EH (cell line): ENCODE measurements at places on chromosomes 1 and 21.

DNA sequence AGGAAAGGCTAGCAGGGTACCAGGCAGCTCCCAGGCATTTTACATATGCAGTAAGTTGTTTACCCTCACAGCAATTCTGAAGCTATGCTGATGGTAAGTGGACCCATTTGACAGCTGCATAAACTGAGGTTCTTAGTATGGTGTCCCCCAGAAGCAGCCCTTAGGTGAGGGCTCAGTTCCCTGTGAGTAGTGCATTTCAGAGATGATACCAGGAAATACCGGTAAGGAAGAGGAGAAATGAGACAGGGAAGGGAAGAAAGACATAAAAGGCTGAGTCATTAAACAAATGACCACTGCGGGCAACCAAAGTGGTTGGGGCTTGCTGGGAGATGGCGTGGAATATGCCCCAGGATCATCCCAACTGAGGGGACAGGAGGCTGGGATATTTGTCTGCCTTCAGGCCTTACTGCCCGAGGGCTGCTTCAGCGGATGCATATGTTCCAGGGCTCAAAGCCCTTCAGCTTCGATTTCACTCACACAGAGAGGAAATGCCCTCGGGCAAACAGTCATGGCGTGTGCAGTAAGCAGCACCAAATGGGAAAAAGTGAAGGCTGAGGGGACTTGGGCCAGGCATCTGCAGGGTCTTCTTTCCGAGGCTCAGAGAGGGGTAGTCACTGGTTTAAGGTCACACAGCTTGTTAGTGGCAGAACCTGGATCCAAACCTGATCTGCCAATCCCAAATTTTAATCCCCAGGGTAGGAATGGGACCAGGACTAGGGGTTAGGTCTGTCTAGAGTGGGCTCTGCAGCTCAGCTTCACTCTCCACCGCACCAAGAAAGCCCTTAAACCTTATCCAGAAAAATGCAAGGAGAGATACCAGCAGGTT is 133.7 kb upstream of the RUNX3 start:
- DNase-seq, result peak; percentile 68

- no peak for DNase-seq
Measured at GRCh38 chr1:236532850-236533249, 9.1 kb downstream of the LGALS8 start.

- DNase-seq, result no peak
Measured at GRCh38 chr1:62436039-62436465, 797 bp upstream of the USP1 start.

GRCh38 chr21:20108016-20108415 is 890.2 kb upstream of the NCAM2 start:
- no peak for DNase-seq

- no peak for DNase-seq
Measured at GRCh38 chr1:17112076-17112475, 7.2 kb downstream of the PADI2 start.

DNA sequence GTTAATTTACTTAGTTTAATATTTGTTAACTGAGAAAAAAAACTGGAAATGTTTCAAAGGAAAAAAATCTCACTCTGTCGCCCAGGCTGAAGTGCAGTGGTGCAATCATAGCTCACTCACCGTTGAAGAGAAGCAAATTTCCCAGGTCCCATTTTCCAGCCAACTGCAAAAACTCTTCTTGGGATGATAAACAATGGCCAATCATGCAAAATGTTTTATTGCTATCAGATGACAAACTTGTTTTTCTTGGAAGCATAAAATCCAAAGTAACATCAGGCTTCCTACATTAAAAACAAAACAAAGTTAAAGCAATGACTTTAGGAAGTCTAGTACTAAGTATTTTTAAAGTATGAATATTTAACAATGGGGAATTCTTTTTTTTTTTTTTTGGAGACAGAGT is 84.9 kb downstream of the LYST start:
- DNase-seq, result peak; percentile 66

- peak; percentile 62 for DNase-seq
Measured at GRCh38 chr1:91891969-91892368, 6.0 kb upstream of the TGFBR3 start.

GRCh38 chr1:166485620-166486019 is 318.8 kb upstream of the FAM78B start:
- DNase-seq, result peak; percentile 13

- DNase-seq, result peak; percentile 76
Measured at GRCh38 chr1:170661646-170662411, 2.1 kb upstream of the PRRX1 start.

DNA sequence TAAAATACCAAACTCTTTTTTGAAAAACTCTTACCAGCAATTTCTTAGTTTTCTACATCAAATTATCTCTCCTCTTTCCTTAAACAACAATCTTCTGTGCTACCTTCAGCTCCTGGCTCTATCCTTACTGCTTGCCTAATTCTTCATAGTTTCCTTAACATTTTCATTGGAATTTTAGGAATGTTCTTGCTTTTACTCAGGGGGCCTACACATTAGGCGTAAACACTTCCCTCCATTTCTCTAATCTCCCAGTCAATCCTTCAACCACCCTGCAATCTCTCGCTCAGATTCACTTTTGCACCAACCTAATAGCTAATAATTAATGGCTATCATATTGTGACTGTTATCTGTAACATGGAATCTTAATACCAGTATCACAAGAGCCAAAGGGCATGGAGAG is 50.1 kb downstream of the ADAMTS5 start:
- no peak for DNase-seq

GRCh38 chr1:107777664-107778047 is 187.3 kb downstream of the VAV3 start:
- DNase-seq, result no peak

- no peak for DNase-seq
Measured at GRCh38 chr1:3050603-3051002, 18.4 kb upstream of the PRDM16 start.

GRCh38 chr1:35945327-35945726 is 14.4 kb downstream of the AGO3 start:
- no peak for DNase-seq

DNA sequence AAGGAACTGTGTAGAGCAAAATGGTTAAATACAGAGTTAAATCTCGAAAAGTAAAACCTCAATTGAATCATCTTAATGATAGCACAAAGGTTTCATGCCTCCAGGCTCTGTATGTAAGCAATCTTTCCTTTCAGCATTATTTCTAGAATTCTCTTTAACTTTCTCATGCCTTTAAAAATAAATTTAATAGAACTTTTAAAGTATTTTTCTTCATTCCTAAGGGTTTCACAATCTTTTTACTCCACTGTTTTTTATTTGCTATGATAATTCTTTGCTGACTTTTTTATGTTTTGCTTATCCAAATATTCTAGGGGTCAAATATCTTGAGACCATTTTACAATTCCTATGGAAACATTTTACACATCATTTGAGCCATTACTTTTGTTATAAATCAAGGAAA is 288.0 kb downstream of the BACH1 start:
- peak; percentile 85 for DNase-seq

DNA sequence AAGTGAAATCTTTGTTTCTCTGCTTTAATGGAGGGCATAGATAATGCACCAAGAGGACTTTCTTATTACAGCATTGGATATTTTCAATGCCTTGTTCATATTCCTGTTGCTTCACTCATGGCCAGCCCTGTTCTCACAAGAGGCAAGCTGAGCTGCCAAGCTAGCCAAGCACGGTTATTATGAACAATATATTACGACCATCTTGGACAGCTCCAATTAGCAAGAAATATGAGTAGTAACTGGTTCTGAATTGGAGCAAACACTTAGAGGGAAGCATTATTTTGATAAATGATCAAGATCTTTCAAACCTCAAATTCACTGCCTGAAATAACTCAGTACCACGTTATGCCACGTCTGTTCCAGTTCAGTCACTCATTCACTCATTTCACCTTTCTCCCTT is 159.8 kb downstream of the SETD4 start:
- no peak for DNase-seq

GRCh38 chr1:100213141-100213540 is 35.1 kb upstream of the LRRC39 start:
- no peak for DNase-seq

- DNase-seq, result peak; percentile 81
Measured at GRCh38 chr21:38955495-38955894, 149.8 kb downstream of the ETS2 start.
